ENCODE measurements at places on chromosomes 4 and X.

- DNase-seq: no peak
Observed at GRCh38 chr4:76996445-76996844, 46.9 kb downstream of the SEPTIN11 start.

DNA sequence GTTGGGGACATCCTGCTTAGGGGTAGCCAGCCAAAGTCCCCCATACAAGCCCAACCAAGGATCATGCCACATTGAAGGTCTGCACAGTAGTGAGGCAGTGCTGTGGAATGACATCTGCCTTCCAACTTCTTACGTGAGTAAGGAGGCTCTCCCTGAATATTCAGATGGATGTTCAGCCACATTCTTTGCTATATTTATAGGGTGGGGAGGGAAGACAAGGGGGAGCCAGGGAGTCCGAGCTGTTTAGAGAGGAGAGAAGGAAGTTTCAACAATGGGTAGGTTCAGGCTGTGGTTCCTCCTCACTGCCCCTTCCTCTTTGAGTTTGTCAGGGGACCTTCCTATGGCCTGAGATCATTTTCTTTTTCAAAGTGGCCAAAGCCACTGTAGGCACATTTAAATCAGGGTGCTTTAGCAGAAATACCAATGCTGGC is 29.8 kb downstream of the MSN start:
- DNase-seq: no peak

DNA sequence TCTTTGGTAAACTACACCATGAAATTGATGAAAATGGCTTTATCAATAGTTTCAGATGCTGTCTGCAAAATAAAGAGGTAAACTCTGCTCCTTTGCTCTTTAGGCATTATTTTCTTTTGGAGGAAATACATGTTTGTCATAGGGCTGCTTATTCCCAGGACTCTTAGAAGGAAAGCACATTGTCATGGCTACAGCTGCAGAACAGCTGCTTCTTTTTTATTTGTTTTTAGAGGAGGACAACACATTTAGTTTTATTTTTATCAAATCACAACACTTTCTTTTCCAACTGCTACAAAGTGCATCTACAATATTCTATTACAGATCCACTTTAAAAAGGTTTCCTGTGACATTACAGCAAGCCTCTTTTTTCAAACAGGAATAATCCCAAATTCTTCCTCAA is 12.7 kb upstream of the HPF1 start:
- no peak for DNase-seq

- no peak for DNase-seq
Observed at GRCh38 chr4:211033-211511, 86.8 kb downstream of the ZNF718 start.

- no peak for DNase-seq
Observed at GRCh38 chr4:143403553-143403820, 66.8 kb downstream of the GAB1 start.

DNA sequence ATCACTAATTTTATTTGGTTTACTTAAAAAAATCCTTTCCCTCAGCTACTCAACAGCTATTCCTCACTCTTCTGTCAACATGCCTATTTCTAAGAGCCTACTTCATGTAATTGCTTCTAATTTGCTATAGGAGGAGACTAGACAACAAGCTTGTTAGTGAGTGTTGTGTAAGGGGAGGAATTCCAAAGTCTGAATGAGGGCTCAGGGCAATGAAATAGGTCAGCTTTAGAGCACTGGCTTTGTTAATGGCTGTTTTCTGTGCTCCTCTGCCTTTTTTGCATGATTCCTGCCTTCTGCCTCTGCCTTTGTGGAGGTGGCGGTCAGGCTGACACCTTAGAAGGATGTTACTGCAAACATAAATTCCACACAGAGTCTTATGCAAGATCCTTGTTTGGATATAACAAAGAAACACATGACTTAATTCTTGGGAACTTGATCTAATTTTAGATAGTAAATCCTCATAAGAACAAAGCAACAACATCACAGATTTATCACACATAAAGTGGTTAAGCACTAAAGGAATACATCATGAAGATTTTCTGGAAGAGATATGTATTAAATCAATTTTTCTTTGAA is 15.0 kb upstream of the PAGE1 start:
- no peak for DNase-seq

- no peak for DNase-seq
Observed at GRCh38 chr4:128847082-128847724, 37.7 kb downstream of the JADE1 start.

DNA sequence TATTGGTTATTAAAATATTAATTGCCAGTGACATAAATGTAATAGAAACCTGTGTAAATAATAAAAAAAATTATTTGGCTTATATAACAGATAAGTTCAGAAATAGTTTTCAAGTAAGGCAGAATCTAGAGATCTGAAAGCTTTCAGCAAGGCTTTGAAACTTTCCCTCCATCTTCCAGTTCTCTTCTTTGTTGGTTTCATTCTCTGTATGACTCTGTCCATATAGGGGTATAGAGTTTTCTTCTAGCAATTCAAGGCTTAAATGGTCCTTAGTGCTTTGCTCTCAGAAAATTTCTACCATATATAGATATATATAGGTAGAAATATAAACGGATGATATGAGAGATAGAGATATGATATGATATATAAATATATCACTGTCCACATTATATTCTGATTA is 160.5 kb upstream of the GABRA2 start:
- no peak for DNase-seq

DNA sequence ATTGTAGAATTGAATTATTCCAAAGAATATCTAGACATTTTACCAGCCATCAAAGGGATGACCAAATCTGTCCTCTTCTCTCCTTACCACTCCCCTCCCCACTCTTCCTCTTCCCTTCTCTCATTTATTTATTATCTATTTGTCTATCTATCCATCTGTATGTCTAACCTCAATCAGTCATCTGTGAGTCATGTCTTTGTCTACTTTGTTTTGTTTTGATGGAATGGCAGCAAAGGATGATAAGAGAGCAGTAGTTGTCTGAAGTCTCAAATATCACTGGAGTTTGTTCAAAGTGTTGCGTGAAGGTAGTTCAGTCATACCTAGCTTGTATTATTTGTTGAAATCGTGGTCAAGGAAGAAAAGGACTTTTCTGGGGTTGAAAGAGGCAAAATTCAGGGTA is 34.7 kb upstream of the PGRMC2 start:
- no peak for DNase-seq
